COLO829 (cell line): ENCODE measurements at places on chromosomes 7 and 10.

DNA sequence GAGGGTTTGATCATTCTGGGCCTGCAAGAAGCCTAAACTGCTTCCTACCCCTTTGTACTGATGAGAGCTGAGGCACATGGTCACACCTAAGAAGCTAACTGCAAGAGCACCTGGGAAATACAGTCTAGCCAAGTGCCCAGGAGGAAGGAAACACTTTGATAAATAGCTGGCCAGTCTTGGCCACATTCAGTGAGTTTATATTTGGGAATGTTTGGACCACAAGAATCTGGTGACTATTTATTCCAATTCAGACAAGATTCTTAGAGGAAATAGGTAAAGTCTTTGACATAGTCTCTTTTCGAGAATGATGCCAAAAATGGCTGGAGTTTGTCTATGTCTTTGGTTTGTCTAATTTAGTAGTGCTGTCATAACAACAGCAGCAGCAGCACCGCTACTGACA lies 213.6 kb downstream of the KIF20B start:
- no peak for DNase-seq

DNA sequence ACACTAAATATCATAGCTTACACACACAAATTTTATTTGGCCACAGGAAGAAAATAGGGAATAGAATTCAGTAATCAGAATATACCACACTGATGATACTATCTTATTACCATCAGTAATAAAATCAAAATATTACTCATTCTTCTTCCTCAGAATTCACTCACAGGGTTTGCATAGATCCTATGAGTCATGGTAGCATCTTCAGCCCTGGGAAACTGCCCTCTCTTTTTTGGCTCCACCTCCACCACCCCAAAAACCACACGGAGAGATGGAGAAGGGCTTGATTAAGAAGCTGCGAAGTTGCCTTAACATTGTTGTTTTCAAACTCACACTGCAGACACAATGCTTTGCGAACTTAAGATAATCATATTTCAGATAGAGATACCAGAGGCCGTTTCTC lies 154.1 kb upstream of the AHR start:
- no peak for DNase-seq

DNA sequence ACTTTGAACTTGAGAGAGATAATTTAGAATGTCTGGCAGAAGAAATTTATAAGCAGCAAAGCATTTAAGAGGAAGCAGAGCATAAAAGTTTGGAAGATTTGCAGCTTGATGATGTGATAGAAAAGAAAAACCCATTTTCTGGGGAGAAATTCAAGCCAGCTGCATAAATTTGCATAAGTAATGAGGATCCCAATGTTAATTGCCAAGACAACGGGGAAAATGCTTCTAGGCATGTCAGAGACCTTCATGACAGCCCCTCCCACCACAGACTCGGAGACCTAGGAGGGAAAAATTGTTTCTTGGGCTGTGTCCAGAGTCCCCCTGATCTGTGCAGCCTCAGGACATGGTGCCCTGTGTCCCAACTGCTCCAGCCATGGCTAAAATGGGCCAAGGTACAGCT lies 263.6 kb upstream of the POT1 start:
- no peak for DNase-seq

DNA sequence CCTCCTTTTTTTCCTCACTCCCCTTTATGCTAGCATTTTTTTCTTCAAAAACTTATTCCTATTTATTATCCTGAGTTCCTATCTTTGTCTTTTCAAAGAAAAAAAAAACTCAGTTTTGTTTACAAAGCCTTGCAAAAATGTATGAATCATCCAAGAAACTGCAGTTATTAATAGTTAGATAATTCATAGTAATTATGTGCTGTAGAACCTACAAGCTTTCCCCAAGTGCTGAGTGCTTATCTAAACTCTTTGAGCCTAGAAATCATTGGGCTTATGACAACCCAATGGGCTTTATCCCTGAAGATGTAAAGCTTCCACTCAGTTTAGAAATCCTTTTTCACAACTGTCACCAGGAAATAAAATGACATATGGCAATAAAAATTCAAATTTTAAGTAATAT lies 145.9 kb upstream of the WNT16 start:
- DNase-seq, result no peak

GRCh38 chr10:110273474-110273873 lies 31.2 kb downstream of the SMNDC1 start:
- peak; percentile 2 for DNase-seq

- peak; percentile 69 for DNase-seq
These were observed 39.2 kb upstream of the TES start for GRCh38 chr7:116171094-116171493.

GRCh38 chr7:152891160-152891621 lies 131.6 kb downstream of the ACTR3B start:
- DNase-seq, result no peak
